ENCODE measurements at places on chromosomes 2 and 18.

DNA sequence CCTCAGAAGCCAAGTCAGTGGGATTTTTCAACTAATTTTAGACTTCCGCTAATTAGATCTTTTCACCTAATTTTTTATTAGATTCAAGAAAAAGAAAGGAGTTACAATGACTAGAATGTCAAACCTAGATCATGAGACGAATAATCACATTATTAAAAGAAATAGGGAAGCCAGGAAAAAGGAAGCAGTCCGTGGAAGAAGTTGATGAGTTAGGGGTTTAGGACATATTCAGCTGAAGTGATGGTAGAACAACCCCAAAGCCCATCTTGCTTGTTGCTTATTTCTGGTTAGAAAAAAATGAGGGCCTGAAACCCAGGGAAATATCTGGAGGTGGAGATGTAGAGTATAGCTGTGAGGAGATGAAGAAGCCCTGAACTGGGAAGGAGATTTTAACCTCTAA lies 8.0 kb downstream of the KLF7 start:
- no peak for ATAC-seq

DNA sequence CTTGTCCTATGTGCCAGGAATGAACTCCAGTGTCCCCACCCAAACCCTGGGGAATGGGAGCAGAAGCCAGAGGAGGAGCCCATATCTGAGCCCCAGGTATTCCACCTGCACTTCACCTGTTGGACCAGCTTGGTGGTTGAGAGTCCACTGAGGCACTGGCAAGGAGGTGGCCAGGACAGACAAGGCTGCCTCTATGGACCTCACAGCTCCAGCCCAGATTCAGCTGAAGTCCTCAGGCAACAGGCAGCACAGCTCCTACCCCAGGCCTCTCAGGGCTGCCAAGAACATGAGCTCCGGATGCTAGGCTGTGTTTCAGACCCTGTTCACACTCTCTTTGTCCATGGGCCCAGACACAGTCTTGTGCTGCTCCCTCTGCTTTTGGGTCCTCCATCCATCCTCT lies 2.9 kb upstream of the IL1F10 start:
- ATAC-seq: no peak

GRCh38 chr18:43514747-43515146 lies 237.5 kb upstream of the SYT4 start:
- no peak for ATAC-seq

GRCh38 chr18:36809590-36810381 lies 19.0 kb downstream of the TPGS2 start:
- ATAC-seq: peak; percentile 87

DNA sequence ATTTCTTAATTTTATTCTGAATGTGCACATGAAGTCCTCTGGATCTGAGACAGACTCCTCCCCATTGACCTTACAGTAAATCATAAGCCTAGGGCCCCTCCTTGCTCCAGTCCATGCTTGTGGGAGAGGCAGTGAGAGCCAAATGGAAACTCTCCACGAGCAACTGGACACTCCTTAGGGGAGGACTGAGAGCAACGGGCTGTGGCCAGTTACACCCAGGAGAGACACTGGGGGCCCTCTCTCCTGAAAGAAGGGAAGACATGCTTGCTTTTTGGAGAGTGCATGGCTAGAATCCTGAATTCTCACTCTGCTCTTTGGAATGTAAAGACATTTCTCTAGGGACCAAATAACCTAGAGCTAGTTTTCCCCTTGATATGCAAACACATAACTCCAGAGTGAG lies 49.0 kb upstream of the BIN1 start:
- peak; percentile 45 for ATAC-seq

DNA sequence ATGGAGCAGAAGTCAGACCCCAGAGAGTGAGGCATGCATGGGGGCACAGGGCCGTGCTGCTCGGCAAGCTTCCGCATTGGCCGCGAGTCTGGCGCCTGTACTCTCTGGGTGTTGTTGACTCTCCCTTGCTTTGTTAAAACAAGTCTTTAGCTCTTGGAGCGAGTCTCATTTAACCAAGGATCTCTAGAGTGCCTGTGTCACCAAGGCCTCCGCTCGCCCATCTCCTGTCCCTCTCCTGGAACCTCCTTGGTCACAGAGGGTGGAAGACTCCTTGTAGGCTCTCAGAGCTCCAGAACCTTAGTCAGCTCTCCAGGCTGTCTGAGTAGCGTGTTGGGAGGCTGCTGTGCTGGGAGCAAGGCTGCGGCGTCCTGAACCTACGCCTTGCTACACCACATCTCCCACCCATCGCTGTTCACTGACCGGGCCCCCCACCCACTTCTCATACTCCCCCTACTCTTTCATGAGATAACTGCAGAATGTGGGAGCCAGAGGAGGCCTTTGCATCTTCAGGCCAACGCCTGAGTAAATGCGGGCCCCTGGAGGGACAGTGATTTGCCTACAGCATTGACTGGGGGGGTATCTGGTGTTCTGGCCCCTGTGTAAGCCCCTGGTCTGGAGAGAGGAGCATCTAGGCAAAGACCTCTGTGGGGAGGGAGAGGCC lies 66.1 kb downstream of the CIB4 start:
- ATAC-seq: no peak
